Stimulated activated CD4-positive, alpha-beta T cell treated with anti-CD3 and anti-CD28 coated beads, Interleukin-2, amount 100 ng/mL, for 48 hours (primary cell): ENCODE measurements at places on chromosomes 7 and 10.

- no peak for DNase-seq
Observed at GRCh38 chr7:985915-986741, 3.1 kb downstream of the CYP2W1 start.

DNA sequence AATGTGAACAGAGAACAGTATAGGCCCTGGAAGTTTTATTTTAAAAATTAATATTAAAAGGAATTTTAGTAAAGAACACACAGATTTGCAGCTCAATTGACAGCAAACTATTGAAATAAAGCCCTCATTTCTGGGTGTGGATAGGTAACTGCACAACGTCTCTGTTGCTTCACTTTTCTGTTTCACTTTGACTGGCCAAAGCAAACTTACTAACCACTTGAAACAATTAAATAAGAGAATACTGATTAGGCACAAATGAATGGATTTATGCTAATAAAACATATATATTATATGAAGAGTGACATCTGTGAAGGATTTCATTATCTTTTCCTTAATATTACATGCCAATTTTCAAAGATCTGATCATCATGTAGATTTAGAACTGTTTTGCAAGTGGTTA lies 11.9 kb downstream of the ZNF804B start:
- DNase-seq = no peak

DNA sequence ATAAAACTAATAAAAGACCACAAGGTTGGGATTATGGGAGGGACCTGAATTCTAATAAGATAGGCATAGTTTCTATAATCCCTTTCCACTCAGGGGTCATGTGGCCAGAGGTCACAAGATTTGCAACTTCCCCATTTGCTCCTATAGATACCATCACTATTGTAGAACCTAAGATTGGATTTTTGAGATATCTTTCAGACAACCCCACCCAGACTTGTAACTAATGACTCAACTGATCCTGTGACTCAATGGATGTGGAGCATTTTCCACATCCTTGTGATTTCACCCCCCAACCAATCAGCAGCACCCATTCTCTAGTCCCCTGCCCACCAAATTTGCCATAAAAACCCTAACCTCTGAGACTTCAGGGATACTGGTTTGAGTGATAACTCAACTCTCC lies 51.9 kb upstream of the PIK3AP1 start:
- DNase-seq = no peak

DNA sequence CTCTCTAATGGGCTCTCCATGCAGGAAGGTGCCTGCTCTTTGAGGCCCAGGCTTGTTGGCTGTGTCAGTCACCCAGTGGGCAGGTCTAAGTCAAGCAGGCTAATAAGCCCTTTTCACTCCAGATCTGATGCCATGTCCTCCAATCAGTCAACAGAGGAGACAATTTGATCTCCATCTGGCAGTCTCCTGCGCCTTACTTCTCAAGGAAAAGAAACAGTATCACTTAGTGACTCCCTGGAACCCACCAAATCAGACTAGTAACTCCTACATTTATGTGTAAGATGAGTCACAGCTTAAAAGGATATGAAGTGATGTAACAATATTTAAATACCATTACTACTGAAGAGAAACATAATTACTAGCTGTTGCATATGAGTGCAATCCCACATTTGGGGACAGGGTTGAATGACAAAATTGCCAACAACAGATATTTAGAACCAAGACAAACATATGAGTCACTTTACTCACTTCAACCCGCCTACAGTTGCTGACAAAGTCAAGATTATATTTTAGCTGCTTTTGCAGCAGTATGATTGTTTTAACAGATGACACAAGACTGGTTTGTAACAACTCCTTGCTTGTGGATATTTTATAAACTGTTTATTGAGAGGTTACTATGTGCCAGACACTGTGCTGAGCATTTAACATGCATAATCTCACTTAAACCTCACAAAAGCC lies 72.1 kb downstream of the USP6NL start:
- no peak for DNase-seq

DNA sequence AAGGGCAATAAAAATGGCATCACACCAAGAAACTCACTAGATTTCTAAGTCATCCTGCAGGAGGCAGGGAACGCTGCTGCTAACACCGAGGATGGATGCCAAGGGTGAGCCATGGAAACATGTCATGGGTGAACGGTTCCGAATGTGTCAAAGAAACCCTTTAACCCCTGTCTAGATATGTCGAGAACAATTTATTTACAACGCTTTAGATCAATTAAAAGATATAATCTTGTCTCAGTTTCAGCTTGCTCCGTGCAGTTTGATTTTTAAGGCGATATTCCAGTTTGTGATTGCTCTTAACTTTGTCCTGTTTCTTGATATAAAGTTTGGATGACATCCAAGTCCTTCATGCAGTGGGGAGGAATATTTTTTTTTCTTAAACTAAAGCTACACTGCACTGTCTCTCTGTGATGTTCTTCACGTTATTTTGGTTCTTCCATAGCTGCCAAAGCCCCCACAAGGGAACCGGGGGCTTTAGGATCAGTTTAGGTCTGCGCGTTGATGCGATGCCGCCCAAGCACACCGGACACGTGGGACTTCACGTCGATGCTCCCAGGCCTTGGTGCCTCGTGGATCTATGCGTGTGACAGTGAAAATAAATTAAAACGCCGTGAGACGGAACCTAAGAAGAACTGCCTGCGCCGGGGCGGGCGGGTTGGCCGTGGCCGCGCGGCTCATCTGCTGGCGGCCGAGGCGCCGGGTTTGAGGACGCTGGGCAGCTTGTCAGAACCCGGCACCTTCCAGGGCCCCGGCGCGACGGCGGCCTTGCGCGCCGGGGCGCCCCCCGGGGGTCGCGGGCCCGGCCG lies 220.3 kb downstream of the PHTF2 start:
- no peak for DNase-seq
